Transverse colon (tissue), 4 donors: ENCODE measurements at places on chromosomes 16 and 17. TPM values are rescaled to one million over a fixed set of nuclear protein-coding genes. Genes with fewer than 3 reads are reported as not detected.

DNA sequence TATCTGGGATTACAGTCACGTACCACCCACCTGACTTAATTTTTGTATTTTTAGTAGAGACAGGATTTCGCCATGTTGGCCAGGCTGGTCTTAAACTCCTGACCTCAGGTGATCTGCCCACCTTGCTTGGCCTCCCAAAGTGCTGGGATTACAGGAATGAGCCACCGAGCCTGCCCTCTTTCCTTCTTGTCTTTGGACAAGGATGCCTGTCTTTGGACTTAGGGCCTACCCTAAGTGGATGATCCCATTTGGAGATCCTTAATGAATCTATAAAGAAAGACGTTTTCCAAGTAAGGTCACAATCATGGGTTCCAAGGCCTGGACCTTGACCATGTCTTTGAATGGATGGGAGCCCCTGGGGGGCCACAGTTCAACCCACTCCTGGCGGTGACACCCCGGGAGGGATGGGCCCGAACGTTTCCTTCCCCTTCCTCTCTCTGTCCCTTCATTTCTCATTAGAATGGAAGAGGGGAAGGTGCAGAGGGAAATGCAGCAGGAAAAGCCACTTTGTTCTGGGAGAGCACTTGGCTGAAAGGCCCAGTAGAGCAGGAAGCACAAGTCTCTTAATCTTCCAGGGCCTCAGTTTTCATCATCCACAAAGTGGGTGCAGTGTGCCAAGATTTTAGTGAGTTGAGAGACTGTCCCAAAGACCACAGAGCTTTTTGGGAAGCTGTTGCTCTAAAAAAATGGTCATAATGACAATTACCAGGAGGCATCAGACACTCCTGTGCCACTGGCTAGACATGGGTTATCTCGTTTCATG, 353.3 kb downstream of the SEC14L1 start:
- H3K36me3 ChIP-seq: peaks cover 31% of the 10 kb centered on the region
- H3K4me1 ChIP-seq: peaks cover 20% of the 10 kb centered on the region
- DNase-seq: peak; percentile 3
- no peaks in the 10 kb centered on the region for H3K27me3 ChIP-seq

DNA sequence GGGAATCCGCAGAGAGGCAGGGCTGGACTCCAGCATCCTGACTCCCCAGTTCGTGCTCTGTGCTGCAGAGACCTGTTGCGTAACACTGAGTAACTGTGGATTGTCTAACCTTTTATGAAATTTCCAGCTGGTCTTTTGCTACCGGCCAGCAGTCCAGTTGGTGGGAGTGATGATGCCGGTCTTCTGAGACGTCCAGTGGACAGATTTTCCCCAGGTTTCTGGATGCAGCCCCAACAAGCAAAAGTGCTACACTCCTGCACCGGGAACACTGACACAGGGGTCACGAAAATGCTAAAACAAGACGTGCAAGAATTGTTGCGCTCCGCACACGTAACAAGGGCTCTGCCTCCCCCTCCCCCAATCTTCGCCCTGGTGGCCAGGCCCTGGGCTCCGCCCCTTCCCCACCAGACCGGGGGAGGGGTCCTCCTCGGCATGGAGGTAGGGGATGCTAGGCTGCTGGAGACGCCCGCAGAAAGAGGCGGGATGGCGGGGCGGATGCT, 701 bp upstream of the MRC2 start:
- peaks cover 38% of the 10 kb centered on the region for H3K27me3 ChIP-seq
- peak overlapping the region; percentile 55 for H3K4me3 ChIP-seq
- no peaks in the 10 kb centered on the region for H3K36me3 ChIP-seq
- H3K27ac ChIP-seq: peak overlapping the region; percentile 86
- peaks cover 7% of the 10 kb centered on the region for H3K4me1 ChIP-seq
- no peak for DNase-seq

GRCh38 chr17:47837401-47838039, 3.6 kb downstream of the SCRN2 start:
- no peaks in the 10 kb centered on the region for H3K36me3 ChIP-seq
- H3K27me3 ChIP-seq: no peaks in the 10 kb centered on the region
- H3K4me3 ChIP-seq: no peak overlapping the region
- H3K27ac ChIP-seq: no peak overlapping the region
- DNase-seq: no peak

DNA sequence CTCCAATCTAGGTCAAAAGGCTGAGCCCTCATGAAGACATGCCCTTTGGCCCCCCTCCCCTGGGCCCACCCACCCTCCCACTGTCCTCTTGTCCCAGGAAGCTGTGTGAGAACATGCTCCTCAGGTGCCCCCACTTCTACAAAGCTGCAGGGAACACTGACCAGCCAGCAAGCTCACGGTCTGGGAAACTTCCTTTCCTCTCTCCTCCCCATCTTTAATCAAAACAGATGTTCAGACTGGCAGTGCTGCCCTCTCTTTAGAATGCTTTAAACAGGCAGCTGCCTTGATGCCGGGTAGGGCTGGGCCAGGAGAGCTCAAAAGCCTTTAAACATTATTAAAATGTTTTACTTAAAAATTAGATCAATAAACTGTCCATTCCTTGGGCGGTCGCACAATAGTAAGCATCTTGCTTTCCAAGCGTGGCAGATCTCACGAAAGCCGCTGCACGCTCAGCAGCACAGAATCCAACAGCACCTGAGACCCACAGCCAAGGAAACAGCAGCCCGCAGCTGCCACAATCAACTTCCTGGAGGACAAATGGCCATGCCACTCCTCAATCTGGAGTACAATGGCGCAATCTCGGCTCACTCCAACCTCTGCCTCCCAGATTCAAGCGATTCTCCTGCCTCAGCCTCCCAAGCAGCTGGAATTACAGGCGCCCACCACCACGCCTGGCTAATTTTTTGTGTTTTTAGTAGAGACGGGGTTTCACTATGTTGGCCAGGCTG, 399.2 kb downstream of the SLC39A11 start:
- no peaks in the 10 kb centered on the region for H3K4me1 ChIP-seq
- no peaks in the 10 kb centered on the region for H3K27me3 ChIP-seq
- no peaks in the 10 kb centered on the region for H3K36me3 ChIP-seq
- no peak for DNase-seq

- no peaks in the 10 kb centered on the region for H3K27me3 ChIP-seq
- H3K27ac ChIP-seq: no peak overlapping the region
- no peaks in the 10 kb centered on the region for H3K36me3 ChIP-seq
- H3K4me1 ChIP-seq: no peaks in the 10 kb centered on the region
- no peak for DNase-seq
Observed at GRCh38 chr16:65295527-65295926, 173.7 kb upstream of the CDH11 start.

Gene SALL1
- total RNA-seq: 1.6 TPM

Gene AXIN2
- total RNA-seq: 87.6 TPM
